ENCODE measurements at places on chromosomes 7 and 10.

DNA sequence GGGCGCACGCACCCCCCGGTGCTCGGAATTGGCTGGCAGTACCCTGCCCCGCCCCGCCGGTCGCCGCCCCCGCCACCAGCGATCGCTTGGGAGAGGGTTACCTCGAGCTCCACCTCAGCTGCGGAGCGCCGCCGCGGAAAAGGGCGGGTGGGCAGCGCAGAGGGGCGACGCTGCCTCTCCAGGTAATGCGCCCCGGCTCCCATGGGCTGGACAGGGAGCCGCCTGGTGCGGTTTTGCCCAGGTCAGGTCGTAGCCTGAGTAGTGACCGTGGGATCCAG is 1.3 kb downstream of the PFKFB3 start:
- no peak for DNase-seq

- DNase-seq = no peak
Measured at GRCh38 chr7:113784316-113784715, 134.5 kb downstream of the PPP1R3A start.

DNA sequence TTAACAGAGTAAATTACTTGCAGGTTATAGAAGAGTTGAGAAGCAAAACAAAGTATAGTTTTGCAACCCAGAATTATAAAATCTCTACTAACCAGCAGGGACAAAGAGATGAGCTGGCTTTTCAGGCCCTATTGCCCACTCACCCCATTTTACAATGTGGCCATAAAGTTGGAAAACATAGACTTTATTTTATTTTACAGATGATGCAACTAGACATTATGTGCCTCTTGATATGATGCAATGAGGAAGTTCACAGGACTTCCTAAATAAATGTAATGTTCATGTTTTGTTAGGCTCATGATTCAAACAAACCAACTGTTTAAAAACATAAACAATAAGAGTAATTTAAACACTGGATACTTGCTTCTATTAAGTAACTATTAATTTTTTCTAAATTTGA is 141.1 kb upstream of the WNT16 start:
- DNase-seq = no peak

DNA sequence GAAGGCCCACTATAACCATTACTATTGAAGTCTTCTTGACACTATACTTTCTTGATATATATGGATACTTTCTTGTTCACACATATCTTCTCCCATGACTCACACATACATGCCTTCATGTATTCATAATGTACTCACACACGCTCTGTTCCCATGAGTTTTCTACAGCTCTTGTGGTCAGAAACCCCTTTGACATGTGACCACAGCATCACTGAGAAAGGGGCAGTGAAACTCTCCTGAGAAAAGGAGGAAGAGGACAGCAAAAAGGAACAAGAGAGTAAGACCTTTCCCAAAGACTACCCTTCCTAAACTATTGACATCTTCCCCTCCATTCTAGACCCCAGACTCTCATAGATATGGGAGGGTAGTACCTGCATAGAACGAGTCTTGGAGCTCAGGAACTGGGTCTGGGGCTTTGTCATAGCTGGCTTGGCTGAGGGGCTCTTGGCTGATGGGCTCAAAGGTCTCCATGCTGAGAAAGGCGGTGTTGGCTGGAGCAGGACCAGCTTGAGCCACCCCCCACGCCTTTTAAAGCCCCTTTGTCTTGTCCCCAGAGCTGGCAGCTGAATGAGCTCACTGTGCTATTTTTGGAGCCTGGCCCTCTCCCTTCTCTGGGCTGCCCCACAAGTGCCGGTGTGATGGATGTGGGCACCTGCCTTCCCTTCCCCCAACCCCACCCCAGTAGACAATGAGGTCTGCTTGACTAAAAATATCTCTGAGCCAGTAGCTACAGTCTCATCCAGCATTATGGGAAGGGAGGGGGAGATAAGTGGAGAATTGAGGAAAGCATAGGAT is 5.1 kb downstream of the SYNPO2L start:
- no peak for DNase-seq

DNA sequence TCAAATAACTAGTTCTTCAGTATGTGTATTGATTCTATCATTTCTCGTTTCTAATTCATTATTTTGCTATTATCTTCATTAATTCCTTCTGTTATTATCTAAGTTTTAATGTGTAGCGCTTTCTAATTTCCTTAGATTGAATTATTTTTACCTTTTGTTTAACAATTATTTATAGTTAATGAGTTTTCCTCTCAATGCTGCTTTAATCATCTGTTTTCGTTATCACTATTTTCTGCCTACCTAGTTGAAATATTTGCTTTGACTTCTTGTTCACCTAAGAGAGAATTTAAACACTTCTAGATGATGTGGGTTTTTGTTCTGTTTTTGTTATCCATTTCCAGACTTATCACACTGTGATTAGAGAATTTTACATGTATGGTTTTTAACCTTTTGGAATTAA is 37.5 kb upstream of the MTPN start:
- no peak for DNase-seq

DNA sequence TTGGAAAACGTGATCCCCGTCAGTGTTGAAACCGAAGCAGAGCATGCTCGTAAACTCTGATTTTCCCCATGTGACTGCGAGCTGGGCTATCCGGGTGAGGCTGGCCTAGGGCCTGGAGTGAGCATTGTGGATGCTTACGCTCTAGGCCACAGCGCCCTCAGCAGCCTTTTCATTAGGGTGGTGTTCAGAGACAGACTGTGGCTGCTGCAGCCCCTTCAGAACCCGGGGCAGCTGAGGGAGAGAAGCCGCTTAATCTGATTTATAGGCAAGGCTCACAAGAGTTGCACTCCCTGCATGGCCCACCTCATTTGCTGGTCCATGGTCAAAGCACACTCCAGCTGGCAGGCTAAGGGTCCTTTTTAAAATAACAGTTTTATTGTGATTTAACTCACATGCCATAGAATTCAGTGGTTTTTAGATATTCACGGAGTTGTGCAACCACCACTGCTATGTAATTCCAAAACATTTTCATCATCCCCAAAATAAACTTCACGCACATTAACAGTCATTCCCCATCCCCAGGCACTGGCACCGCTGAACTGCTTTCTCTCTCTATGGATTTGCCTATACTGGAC is 72.5 kb downstream of the SYPL1 start:
- no peak for DNase-seq

DNA sequence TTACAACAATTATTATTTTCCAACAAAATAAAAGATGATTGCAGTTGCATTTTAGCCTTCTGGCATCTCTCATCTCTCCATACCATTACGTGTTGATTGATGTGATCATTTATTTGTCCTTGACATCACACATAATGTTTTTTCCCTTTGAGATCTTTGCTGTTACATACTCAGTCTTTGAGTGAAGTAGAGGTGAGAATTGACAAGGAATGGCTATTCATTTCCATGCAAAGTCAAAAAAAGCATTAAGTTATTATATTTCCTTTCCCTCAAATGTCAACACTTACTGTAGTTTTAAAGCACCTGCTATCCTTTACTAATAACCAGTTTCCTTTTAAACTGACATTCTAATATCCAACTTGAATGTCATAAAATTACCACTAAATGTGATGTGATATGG is 33.6 kb downstream of the DYNC1I1 start:
- no peak for DNase-seq

- peak; percentile 33 for DNase-seq
Measured at GRCh38 chr10:79981450-79982361, 32.8 kb upstream of the SFTPD start.

DNA sequence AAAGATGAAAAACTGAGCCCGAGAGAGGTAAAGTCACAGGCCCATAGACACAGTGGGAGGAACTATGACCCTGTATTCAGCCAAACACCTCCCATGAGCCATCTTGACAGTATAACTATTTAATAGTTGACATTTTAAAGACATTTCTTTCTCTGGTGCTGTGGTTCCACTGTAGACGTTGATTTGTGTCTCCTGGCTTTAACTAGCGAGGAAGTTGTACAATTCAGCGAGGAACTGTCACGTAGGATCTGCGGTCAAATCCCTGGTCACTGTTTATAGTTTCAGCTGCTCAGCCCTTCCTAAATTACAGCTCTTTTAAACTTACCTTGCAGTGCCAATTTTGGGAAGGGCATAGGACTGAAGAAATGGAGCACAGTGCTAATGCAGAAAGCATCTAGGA is 7.1 kb upstream of the CELF2 start:
- no peak for DNase-seq

DNA sequence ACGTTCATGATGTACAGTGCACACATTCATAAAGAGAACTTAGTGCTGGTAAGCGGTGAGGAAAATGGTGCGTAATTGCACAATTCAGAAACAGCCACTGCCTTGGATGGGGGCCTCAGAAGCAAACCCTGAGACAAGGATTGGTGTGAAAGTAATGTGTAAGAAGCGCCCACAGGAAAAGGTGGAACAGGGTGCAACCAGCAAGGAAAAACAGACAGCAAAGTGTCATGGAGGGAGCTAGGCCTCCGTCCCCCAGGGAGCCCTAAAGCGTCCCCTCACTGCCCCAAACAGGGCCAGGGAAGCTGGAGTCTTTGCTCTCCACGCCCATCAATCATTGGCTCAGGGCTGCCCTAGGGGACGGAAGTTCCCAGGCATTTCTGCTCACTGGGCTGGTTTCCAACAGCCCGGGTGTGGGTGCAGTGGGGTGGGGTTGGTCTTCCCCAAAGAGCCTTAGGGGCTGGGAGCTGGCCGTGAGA is 9.6 kb upstream of the C10orf105 start:
- DNase-seq = peak; percentile 91

GRCh38 chr7:104366390-104366789 is 38.0 kb downstream of the LHFPL3 start:
- DNase-seq = no peak
